Activated naive CD4-positive, alpha-beta T cell treated with anti-CD3 and anti-CD28 coated beads, Interleukin-2, amount 10 ng/mL, durations not matched to agents 5 hours and 36 hours (primary cell): ENCODE measurements at places on chromosomes 6 and 20. TPM values are rescaled to one million over a fixed set of nuclear protein-coding genes. Genes with fewer than 3 reads are reported as not detected.

Gene CAGE1
- total RNA-seq, result not detected

Gene OOEP
- total RNA-seq, result 0.24 TPM

Gene SF3B5
- 136 TPM for total RNA-seq

Gene ENPP3
- total RNA-seq, result not detected

Gene MYLK2
- total RNA-seq, result 0.34 TPM

Gene NHLRC1
- 0.55 TPM for total RNA-seq

Gene SLC22A16
- not detected for total RNA-seq
